ENCODE measurements at places on chromosomes 2 and 18.

- DNase-seq, result no peak
Measured at GRCh38 chr2:203759690-203760365, 53.4 kb downstream of the CD28 start.

GRCh38 chr2:228777855-228778355 is 493.2 kb downstream of the PID1 start:
- DNase-seq, result no peak

DNA sequence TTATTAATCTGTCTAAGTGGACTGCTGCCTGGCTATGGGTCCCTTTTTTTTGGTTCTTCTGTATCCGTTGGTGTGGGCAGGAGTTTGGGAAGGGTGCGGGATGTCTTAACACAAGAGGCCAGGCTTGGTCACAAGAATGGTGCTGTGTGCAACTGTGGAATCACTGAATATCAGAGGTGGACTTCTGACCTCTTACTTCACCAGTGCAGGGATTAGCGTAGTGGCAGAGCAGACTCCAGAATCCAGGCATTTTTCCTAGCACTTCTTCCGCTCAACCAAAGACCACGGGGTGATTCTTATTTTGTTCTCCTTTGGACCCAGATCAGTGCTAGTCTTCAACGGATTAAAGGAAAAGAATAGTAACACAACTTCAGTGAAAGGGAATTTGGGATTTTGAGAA is 254.3 kb upstream of the TNP1 start:
- DNase-seq, result no peak

DNA sequence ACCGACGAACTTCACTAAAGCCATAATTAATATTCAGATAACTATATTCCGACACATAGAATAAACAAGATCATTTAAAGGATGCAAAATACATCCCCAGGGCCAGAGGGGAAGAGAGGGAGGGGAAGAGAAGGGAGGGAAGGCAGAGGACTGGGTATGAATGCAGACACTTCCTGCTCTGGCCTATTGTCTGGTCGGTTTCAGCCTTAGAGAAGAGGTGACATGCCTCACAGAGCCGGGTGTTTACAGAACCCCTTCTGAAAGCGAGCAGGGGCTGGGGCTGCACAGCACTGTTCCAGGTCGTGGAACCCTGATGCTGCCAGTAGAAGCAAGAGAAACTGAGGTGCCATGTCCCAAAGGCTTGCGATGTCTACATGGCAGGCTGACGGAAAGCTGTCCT is 31.0 kb downstream of the CELF4 start:
- DNase-seq, result no peak

- DNase-seq, result no peak
Measured at GRCh38 chr2:172704072-172704936, 31.3 kb upstream of the RAPGEF4 start.

DNA sequence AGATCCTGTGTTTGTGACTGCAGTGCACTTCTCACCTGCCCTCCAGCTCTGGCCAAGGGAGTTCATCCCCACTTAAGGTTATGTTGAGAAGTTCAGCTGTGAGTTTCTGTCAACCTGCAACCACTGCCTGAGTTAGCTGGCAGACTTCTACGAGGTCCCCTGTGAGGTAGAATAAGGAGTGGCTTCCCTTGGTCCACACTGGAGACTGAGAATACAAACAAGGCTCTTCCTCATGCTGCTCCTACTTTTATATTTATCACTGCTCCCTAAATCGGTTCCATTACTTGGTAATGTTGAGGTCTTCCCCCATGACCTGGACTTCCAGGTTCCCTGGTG is 353.2 kb upstream of the CWC22 start:
- no peak for DNase-seq

GRCh38 chr18:48342125-48342524 is 67.1 kb downstream of the ZBTB7C start:
- DNase-seq, result no peak

- no peak for DNase-seq
Measured at GRCh38 chr2:238031751-238032150, 29.1 kb upstream of the SCLY start.

Measured in CD4-positive, alpha-beta T cell treated with Interleukin-21 for 1 hour (primary cell).